ENCODE measurements at places on chromosomes 1 and 21.
A peak's percentile ranks its signal among the peaks of the same experiment; 100 is the strongest.

DNA sequence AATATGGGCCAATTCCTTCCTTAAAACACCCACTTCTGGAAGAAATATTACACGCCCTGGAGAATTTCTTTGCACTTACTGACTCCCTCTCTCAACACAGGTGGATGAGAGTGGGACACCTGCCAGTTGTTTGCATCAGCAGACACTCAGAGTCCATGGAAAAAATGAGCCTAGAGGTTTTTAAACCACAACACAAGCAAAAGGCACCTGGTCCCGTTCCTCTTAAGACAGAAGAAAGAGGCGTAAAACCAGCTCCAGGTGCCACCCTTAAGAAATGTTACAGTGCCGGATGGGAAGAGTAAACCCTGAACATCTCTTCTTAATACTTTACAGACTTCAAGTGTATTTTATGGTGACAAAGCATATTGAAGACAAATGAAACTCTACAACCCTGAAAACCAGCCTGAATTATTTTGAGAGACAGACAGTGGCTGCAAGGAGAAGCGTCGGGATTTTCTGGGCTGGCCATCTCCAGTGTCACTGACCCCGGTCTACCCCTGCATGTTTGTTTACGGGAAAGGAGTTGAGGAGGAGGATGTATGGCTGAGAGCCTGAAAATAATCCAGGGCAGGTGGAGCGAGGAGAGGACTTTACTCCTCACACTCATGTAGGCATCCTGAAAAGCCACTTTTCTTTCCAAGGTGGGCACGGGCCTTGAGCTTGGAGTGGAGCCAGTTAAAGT, 7.8 kb upstream of the RIPK4 start:
- no peak for DNase-seq

- DNase-seq = no peak
These were observed 5.8 kb downstream of the AVPR1B start for GRCh38 chr1:206111271-206111927.

GRCh38 chr1:117020526-117021156, 19.1 kb downstream of the CD101 start:
- no peak for DNase-seq

GRCh38 chr1:87045761-87046304, 131.4 kb downstream of the HS2ST1 start:
- peak; percentile 55 for DNase-seq

- DNase-seq = no peak
These were observed 2.8 kb upstream of the CDC73 start for GRCh38 chr1:193118803-193119730.

GRCh38 chr1:167629681-167630567, at the start of gene RCSD1:
TSS of gene RCSD1 (plus strand) at chr1:167630232. CDS start at chr1:167630424, 192 bp downstream.
- DNase-seq = no peak

GRCh38 chr1:12658531-12659453, 14.9 kb downstream of the AADACL4 start:
- DNase-seq = peak; percentile 78

- DNase-seq = no peak
These were observed 86.2 kb upstream of the HP1BP3 start for GRCh38 chr1:20873311-20873710.

GRCh38 chr1:165992533-165992932, 165.1 kb downstream of the UCK2 start:
- no peak for DNase-seq

GRCh38 chr21:36486246-36486645, 6.3 kb upstream of the CLDN14 start:
- DNase-seq = no peak

- no peak for DNase-seq
These were observed 56.7 kb downstream of the PLPP3 start for GRCh38 chr1:56522680-56523079.

DNA sequence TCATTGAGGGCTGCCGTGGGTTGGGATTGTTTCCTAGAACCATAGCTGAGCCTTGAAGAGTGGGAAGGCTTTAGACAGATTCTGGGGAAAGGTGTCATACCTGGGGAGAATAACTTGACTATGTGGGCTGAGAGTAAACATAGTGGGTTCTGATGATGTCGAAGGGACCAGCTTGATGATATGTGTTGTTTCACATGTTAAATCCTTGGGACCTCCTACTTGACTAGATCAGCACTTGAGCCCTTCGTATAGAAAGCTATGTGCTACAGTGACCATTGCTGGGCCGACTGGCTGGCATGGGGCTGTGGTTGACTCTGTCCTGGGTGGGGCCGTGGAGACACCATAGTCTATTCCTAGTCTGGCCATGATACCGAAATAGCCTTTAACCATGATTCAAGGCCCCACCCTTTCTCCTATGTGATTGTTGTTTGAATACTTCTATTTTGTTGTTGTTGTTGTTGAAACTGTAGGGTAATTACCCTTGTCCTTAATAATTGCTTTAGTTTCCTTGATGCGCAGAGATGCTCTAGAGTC, 423.5 kb downstream of the CAMTA1 start:
- DNase-seq = no peak

DNA sequence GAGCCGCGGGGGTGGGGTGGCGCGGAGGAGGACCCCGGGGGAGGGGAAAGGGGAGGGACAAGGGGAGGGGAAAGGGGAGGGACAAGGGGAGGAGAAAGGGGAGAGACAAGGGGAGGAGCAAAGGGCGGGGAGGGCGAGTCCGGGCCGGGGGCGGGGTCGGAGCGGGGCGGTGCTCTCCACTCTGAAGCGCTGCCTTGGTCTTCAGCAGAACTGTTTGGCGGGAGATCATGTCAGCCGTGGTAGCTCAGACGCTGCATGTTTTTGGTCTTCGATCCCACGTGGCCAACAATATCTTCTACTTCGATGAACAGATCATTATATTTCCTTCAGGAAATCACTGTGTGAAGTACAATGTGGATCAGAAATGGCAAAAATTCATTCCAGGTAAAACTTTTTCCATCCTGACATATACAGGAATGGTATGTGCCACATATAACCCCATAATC, 420 bp downstream of the CFAP57 start:
- DNase-seq = peak; percentile 87

DNA sequence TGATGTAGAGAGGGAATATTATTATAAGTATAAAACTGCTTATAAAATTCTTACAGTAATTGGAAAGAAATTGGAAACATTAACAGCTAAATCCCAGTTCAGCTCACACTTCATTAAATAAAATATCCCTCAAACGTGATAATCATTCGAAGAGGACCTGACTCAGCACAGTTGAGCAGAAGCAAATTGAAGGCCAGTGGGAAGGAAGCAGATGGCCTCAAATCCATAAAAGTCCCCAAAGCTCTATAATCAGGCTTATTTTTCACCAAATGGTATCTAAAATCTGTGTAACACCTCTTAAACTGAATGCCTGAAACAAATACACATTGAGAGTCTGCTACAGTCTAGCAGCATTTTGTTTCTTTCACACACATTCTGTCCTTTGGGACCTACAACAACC, 106.8 kb downstream of the TENT5C start:
- DNase-seq = no peak

- DNase-seq = no peak
These were observed 304.9 kb upstream of the DUSP10 start for GRCh38 chr1:222046684-222047263.
